Esophagus muscularis mucosa (tissue), 4 donors: ENCODE measurements at places on chromosomes 4 and X. TPM values are rescaled to one million over a fixed set of nuclear protein-coding genes. Genes with fewer than 3 reads are reported as not detected.

DRD5 gene
- not detected for total RNA-seq

DNA sequence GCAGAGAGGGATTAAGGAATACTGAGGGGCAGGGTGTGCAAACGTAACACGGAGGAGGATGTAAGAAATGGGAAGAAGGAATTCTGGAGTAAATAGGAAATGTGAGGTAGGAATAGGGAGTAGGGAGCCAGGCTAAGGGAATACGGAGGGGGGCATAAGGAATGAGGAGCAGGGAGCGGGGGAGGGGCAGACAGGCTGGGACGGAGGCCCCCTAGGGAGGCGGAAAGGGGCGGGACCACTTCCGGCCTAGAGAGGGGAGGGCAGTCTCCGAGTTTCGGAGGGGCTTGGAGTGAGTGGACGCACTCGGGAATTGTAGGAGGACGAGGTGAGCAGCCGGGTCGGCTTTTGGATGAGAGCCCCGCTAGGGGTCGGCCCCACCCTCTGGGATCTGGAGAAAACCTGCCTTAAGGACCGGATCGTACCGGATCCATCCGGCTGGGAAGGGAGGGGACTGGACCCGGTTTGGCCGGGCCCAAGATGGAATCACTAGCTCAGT lies 612 bp downstream of the MAGED2 start:
- DNase-seq: no peak

DNA sequence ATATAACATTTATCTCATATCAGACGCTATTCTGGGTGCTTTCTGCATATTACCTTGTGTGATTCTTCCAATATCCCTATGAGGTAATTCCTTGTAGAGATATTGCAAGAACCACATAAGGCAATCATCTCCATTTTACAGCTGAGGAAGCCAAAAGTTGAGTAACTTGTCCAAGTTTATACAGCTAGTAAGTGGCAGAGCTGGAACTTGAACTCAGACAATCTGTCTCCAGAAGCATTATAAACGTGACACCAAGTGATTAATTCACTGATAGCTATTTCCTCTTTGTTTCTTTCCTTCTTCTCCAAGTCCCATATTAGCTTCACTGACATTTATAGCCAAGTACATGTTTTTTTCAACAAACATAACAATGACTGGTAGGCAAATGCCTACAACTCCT lies 7.3 kb downstream of the EMCN start:
- no peak for DNase-seq

GRCh38 chrX:138026211-138026610 lies 460.3 kb downstream of the ZIC3 start:
- DNase-seq: no peak
